Upper lobe of right lung (tissue), 1 donor: ENCODE measurements at places on chromosomes 3 and 15. TPM values are rescaled to one million over a fixed set of nuclear protein-coding genes. Genes with fewer than 3 reads are reported as not detected.

DNA sequence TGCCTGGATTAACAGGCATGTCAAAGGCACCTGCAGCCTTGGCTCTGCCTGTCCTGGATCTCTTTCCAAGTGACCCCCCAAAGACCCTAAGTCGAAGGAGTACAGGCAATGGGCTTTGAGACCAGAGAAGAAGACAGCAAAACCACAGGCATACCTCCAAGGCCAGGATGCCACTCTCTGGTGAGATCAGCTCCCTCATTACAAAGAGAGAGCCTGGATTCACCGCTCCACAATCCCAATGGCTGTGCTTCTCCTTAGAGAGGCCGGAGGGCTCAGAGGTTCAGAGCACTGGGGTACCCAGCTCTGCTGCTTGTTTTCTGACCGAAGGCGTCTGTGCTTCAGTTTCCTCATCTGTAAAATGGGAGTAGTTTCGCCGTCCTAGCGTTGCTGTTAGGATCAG, 154.6 kb upstream of the MEF2A start:
- no peak for DNase-seq

DNA sequence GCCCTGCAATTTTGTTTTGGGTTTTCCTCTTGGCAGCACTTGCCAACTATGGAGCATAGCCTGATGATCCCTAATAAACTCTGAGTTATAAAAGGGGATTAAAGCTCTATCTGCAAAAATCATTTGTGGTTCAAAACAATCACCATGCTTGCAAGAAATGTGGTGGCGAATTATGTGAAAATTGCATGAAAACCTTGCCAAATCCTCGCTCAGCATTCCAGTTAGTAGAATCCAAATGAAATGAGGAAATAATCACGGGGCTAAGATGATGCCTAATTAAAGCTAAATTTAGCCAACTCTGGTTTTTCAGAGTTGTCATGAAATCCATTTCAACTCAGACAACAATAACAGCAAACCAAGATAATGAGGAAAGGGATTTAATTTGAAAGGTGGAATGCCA, 73.0 kb upstream of the PROK2 start:
- DNase-seq: no peak

Gene NAALADL2
- 8.5 TPM for total RNA-seq

DNA sequence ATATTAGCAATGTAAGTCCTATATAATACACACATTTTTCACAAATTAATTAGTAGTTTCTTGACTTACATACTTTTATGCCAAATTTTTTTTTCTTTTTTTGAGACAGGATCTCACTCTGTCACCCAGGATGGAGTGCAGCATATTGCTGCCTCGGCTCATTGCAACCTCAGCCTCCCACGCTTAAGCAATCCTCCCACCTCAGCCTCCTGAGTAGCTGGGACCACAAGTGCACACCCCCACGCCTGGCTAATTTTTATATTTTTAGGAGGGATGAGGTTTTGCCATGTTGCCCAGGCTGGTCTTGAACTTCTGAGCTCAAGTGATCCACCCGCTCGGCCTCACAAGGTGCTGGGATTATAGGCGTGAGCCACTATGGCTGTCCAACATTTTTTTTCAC, 54.6 kb downstream of the RNF111 start:
- no peak for DNase-seq

GRCh38 chr3:102237838-102238237, 197.0 kb upstream of the ZPLD1 start:
- DNase-seq: no peak

Gene CA12
- 6.7 TPM for total RNA-seq

GRCh38 chr15:82046666-82047452, 1.0 kb upstream of the MEX3B start:
- peak; percentile 96 for DNase-seq

GRCh38 chr3:127419641-127420553, 132.1 kb upstream of the PRR20G start:
- no peak for DNase-seq

DNA sequence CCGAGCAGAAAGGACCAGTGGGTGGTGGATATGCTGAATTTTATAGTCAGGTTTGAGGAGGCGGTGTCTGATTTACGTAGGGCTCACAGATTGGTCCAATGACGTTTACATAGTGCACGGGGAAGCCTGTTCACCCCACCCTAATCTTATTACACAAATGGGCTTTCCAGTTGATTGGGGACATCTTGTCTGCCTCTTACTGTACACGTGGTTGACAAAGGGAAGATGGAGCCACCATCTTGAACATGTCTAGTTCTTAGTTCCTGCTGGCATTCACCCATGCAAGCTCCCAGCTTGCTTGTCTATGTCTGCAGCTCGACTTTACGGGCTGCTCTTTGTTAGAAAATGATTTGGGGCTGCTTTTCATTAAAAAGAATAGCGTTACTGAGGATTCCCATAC, 332.0 kb upstream of the SLCO3A1 start:
- DNase-seq: no peak

Gene CFAP100
- not detected for total RNA-seq

- no peak for DNase-seq
Observed at GRCh38 chr3:46206282-46207015, 1.7 kb downstream of the CCR1 start.

- no peak for DNase-seq
Observed at GRCh38 chr15:74780523-74781430, 1.1 kb upstream of the CSK start.
